Dermis blood vessel endothelial cell (primary cell): ENCODE measurements at places on chromosomes 6 and 20. TPM values are rescaled to one million over a fixed set of nuclear protein-coding genes. Genes with fewer than 3 reads are reported as not detected.

The MTFR2 gene
- total RNA-seq = 1.2 and 3.4 TPM in 2 replicates

The PRICKLE4 gene
- 6.9 and 10.4 TPM in 2 replicates for total RNA-seq

The COL11A2 gene
- total RNA-seq = 0.28 and 0.34 TPM in 2 replicates

The COL9A3 gene
- 1.3 and 1.9 TPM in 2 replicates for total RNA-seq

The PPP1R16B gene
- 247 and 304 TPM in 2 replicates for total RNA-seq

The TAGAP gene
- total RNA-seq = not detected in 2 replicates

The GDAP1L1 gene
- not detected in 2 replicates for total RNA-seq

The C20orf204 gene
- total RNA-seq = 11.2 and 13.3 TPM in 2 replicates

The CARMIL1 gene
- total RNA-seq = 7.2 and 10.6 TPM in 2 replicates

The HLA-DRA gene
- total RNA-seq = 0.09 TPM in 1 of 2 replicates, not detected in the other

The DEFB110 gene
- total RNA-seq = not detected in 2 replicates

The FBXO30 gene
- total RNA-seq = 14.8 and 18.5 TPM in 2 replicates

The FAM50B gene
- total RNA-seq = 8.6 and 10.0 TPM in 2 replicates

The CYP39A1 gene
- 0.74 and 3.4 TPM in 2 replicates for total RNA-seq

The OPRL1 gene
- 3.2 and 5.4 TPM in 2 replicates for total RNA-seq
